Omental fat pad (tissue), 4 donors: ENCODE measurements at places on chromosomes 1 and 21.

- DNase-seq = no peak
Measured at GRCh38 chr1:150925080-150925479, 1.1 kb upstream of the SETDB1 start.

- DNase-seq = no peak
Measured at GRCh38 chr1:27564710-27565649, 39.0 kb downstream of the AHDC1 start.

DNA sequence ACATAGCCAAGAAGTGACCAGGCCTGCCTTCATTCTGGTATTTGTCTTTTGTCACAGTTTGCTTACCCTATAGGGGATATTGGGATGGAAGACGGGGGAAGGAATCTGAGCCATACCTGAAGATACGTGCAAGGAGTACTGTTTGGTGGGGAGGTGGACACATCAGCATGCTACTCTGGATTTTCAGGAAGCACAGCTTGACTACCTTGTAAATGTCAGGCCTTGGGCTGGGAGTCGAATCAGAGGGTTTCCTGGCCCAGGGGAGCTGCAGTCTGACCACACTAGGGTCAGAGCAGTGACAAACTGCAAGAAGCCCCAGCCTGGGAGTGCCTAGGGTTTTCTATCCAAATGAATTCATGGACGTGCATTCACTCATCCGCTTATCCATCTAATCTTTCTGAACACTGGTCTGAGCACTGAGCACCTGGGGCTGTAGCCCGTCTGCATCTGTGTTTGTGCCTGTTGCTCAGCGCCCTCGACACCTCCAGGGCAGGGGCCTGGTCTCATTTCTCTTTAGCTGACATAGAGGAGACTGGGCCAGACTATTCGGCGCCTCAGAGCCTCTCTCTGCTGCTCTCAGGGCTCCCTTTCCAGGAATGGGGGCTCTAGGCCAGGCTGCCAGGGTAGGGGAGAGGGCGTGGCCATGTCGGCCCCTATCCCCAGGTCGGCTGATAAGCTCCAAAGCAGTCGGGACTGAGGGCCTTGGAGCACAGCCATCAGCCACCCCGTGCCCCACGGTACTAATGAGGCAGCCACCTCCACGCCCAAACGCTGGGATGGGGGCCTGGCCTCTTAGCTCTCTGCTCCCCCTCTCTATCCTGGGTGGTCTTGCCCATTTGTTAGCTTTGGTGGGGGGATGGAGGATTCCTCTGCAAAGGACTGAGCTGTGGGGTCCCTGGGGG lies 47.0 kb upstream of the SLC2A1 start:
- no peak for DNase-seq

DNA sequence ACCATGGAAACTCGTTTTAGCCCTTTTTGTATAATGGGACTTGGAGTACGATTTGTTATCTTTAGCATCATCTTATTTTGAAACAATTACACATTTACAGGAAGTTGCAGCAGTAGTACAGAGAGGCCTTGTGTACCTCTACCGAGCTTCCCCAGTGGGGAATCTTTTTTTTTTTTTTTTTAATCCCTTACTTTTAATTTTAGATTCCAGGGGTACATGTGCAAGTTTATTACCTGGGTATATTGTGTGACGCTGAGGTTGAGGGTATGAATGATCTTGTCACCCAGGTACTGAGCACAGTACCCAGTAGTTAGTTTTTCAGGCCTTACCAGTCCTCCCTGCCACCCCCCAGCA lies 45.9 kb downstream of the HHAT start:
- DNase-seq = no peak

GRCh38 chr21:32463367-32463766 lies 50.9 kb downstream of the EVA1C start:
- no peak for DNase-seq

DNA sequence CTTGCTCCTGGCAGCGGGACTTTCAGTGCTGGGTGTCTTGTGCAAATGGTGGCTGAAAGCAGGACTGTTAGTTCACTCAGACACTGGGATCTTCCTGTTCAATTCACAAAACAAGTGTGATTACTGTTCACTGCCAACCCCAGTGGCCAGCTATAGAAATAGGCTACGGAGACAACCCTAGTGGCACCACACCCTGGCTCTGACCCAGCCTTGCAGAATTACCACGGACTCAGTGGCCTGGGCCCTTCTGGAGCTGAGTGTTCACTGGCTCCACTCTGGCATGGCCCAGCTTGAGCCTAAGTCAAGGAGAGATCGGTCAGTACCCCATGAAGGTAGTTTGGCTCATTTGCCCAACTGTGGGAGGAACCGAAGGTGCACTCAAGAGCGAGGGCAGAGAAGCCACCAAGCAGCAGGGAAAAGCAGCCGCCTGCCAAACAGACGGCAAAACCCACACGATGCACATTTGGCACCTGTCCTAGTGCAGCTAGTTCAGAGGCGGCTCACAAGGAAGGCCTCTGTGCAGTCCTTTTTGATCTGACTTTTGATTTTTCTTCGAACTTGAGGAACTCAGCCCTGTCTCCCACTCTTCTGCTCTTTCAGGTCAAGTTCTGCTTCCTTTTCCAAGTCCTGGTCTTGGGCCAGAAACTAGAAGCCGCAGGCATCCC lies 5.9 kb downstream of the KIAA2013 start:
- no peak for DNase-seq

DNA sequence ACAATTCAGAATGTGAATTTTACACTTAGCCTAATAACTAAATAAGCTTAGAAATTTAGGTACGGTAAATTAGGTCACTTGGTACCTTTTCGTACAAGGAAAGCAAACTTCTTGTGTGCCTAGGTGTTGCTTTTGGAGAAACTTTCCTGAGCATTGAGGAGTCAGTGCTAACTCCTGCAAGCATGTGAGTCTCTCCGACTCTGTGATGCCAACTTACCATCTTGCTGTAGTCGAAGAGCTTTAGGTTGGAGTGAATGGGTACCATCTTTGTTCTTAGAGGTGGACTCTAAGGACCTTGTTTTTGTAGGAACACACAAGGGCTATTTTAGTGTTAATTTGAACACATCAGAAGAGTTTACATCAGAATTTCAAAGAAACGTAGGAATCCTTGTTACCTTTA lies 688.9 kb downstream of the USP25 start:
- no peak for DNase-seq

GRCh38 chr1:1021010-1021919 lies 1.3 kb downstream of the AGRN start:
- no peak for DNase-seq

DNA sequence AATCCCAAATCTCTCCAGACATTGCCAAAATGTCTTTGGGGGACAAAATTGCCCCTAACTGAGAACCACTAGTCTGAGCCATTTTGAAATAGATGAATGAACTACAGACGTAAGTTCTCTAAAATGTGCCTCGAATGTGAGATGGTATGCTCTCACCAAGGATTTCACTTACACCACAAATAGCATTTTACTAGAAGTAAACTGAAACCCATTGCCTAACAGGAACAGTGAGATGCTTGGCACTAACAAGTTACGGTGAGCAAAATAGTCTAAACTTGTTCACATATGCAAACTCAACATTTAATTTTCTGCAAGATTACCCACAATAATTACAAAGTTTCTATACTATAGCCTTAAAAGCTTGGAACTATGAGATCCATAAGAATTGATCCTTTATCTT lies 343.6 kb upstream of the ESRRG start:
- no peak for DNase-seq
